Globus pallidus (tissue), 1 donor: ENCODE measurements at places on chromosomes 4 and X.

- DNase-seq = no peak
Observed at GRCh38 chr4:76177709-76178108, 29.5 kb upstream of the NUP54 start.

GRCh38 chr4:78776729-78777575 lies 802 bp downstream of the BMP2K start:
- DNase-seq = no peak

- peak; percentile 33 for DNase-seq
Observed at GRCh38 chr4:150139297-150139865, 61.1 kb downstream of the DCLK2 start.

GRCh38 chr4:100117750-100118149 lies 72.5 kb downstream of the DDIT4L start:
- no peak for DNase-seq

GRCh38 chr4:94941706-94942105 lies 184.0 kb downstream of the BMPR1B start:
- no peak for DNase-seq

DNA sequence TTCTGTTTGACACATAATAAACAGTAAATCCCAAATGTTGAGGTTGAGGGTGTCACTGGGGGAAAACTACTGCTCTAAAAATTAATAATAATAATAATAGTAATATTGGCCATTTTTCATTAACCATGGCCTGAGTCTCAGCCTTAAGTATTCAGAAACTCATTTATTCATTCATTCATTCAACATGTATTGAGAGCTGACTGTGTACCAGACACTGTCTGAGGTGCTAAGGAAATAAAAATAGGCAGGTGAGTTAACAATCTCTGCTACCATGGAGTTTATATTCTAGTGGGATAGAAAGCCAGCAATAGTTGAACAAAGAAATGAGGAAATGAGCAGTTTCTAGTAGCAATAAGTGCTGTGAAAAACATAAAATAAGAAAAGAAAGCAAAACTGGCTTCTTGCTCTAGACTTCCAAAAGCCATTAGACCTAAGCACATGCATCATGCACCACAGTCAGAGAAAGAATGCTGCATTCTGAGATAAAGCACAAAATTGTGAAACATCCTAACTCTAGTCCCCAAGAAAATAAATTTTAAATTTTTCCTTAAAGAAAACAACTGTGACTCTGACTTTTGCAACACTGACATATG lies 278.7 kb downstream of the RCHY1 start:
- DNase-seq = no peak

GRCh38 chr4:16814361-16814760 lies 84.1 kb downstream of the LDB2 start:
- no peak for DNase-seq

GRCh38 chr4:150938417-150938816 lies 76.7 kb downstream of the LRBA start:
- DNase-seq = no peak
